ENCODE measurements at places on chromosomes 16 and 17.

DNA sequence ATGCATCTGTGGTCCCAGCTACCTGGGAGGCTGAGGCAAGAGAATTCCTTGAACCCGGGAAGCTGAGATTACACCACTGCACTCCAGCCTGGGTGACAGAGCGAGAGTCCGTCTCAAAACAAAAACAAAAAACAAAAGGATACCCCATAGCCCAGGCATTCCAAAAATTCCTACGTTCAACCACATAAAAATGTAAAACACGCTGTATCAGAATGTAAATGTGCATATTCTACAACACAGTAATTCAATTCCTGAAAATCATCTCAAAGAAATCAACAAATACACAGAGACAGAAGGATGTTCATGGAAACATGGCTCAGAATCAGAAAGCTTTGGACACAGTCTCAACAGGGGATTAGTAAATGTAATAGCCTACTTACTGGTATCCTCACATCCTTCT is 33.0 kb downstream of the COG7 start:
- DNase-seq: no peak

- DNase-seq: no peak
These were observed 390 bp downstream of the MLLT6 start for GRCh38 chr17:38705523-38705802.

- no peak for DNase-seq
These were observed 20.0 kb upstream of the SLC35G3 start for GRCh38 chr17:35214192-35214591.

DNA sequence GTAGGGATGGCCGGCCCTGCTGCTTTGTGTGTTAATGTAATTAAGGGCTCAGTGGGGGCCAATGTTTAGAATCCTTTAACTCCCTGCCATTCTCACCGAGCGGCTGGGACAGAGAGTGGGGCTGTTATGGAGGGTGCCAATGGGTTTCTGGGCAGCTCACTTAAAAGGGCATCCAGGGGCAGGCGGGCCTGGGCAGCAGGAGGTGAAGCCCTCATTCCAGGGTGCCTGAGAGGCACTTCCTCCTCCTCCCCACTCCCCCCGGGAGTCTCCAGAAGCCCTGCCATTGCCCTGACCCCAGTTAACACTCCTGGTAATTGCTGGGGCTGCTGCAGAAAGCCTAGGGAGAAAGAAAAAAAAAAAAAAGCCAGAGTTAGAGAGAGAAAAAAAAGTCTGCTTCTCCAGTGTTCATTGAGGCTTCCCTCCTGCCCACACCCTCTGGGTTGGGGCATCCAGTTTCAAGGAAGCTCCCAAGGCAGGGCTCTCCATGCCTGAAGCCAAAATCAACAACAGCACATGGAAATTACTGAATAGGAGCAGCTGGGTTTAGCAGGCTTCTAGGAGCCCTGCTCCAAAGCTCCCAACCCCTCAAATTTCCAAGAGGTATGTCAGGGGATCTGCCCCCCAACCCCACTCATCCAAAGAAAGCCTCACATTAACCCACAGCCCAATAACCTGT is 28.0 kb downstream of the CUEDC1 start:
- no peak for DNase-seq

DNA sequence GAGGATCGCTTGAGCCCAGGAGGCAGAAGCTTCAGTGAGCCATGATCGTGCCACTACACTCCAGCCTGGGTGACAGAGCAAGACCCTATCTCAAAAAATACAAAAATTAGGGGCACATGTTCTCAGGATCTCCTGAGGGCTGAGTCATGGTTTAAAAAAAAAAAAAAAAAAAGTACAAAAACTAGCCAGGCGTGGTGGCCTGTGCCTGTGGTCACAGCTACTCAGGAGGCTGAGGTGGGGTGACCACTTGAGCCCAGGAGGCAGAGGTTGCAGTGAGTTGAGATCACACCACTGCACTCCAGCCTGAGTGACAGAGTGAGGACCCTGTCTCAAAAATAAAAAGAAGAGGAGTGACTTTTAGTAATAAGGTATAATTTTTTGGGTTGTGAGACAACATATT is 16.9 kb downstream of the BLMH start:
- no peak for DNase-seq

GRCh38 chr16:27258241-27258734 is 10.3 kb downstream of the NSMCE1 start:
- no peak for DNase-seq

GRCh38 chr16:9091867-9092281 is 430 bp downstream of the HAPSTR1 start:
- DNase-seq: no peak

- DNase-seq: no peak
These were observed 141.0 kb downstream of the CBLN1 start for GRCh38 chr16:49140618-49141017.

DNA sequence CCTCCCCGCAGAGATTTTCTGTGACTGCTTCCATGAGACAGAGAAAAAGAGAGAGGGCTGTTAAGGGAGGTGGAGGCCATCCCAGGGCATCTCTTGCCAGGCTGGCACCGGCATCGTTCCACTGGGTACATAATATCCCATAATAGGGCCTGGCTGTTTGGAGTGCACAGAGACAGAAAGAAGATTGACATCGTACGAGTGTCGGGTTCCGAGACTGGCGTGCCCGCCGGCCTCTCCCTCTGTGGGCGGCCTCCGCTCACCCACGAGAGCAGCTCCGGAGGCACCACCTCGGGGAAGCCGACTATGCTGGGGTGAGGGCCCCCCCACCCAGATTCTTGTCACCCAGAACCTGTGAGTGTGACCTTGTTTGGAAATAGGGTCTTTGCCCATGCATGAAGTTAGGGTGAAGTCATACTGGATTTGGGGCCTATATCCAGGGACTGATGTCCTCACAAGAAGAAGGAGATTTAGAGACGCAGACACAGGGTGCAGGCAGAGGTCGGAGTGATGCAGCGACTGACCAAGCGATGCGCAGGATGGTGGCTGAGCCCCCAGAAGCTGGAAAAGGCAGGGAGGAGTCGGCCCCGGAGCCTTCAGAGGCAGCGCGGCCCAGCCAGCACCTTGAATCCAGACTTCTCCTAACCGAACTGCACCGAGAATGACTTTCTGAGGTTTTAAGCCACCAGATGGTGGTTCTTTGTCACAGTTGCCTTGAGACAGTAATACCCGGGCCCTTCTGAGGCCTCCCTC is 101.8 kb upstream of the CIBAR2 start:
- no peak for DNase-seq

- no peak for DNase-seq
These were observed 5.7 kb upstream of the SLC38A8 start for GRCh38 chr16:84048270-84048669.

- DNase-seq: peak; percentile 96
These were observed at the start of gene HSD3B7 for GRCh38 chr16:30984669-30985400. TSS of gene HSD3B7 (plus strand) at chr16:30985207. CDS start at chr16:30985659, 452 bp downstream.

GRCh38 chr17:42459801-42460281 is 1.2 kb downstream of the ATP6V0A1 start:
- no peak for DNase-seq

- no peak for DNase-seq
These were observed 355 bp downstream of the TLE7 start for GRCh38 chr16:71441348-71442050.

GRCh38 chr17:1108478-1108764 is 71.4 kb downstream of the ABR start:
- DNase-seq: no peak

GRCh38 chr16:4498546-4499195 is 22.5 kb downstream of the HMOX2 start:
- no peak for DNase-seq

- no peak for DNase-seq
These were observed 18.5 kb upstream of the TOB1 start for GRCh38 chr17:50884439-50885311.

GRCh38 chr17:11935734-11936406 is 61.4 kb downstream of the ZNF18 start:
- no peak for DNase-seq

GRCh38 chr16:81214745-81215166 is 23.7 kb upstream of the BCO1 start:
- DNase-seq: no peak

GRCh38 chr16:24609740-24610415 is 70.5 kb downstream of the RBBP6 start:
- no peak for DNase-seq

DNA sequence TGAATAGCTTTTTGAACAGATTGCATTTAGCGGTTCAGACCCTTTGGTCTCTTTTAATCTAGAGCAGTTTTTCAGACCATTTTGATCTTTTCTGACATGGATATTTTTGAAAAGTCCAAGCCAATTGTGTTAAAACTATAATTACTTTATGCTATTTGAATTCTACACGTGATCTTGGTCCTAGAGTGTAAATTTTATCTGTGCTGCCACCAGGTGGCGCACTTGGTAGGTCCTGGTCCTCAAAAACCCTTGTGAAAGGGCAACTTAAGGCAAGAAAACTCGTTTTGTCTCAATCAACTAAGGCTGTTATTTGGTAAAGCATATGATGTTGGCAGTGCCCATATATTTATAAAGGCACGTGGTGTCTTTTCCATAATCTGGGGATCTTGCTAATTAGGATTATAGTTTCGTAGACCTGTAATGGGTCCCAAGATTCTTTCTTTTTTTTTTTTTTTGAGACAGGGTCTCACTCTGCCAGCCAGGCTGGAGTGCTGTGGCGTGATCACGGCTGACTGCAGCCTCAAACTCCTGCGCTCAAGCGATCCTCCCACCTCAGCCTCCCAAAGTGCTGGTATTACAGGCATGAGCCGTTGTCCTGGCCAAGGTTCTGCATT is 43.9 kb upstream of the TEX2 start:
- DNase-seq: no peak

- no peak for DNase-seq
These were observed 200.3 kb upstream of the NOG start for GRCh38 chr17:56393156-56393555.

GRCh38 chr17:13822700-13823099 is 221.0 kb upstream of the HS3ST3A1 start:
- no peak for DNase-seq

DNA sequence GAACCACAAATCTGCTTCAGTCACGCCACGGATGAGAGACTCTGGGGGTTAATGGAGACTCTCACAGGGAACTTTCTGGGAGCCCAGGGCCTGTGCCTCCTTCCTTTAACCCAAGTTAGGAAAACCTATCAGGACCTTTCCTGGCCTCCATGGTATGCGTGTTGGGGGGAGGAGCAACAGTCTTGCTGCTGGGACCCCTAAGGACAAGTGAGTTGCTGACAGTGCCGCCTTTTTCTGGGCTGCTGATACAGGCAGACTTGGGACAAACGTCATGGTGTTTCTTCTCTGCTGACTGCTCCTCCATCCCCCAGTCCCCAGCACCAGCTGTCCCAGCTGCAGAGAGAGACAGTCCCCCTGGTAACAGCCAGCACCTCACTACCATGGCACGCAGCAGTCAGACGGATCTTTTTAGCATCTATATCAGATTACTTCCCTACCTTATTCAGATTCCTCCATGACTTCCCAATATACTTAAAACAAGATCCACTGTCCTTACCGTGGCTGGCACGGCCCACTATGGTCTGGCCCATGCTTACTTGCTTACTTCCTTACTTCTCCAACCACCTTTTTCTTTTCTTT is 6.5 kb downstream of the DPEP2NB start:
- DNase-seq: no peak

GRCh38 chr16:58393138-58393504 is 850 bp downstream of the GINS3 start:
- no peak for DNase-seq

DNA sequence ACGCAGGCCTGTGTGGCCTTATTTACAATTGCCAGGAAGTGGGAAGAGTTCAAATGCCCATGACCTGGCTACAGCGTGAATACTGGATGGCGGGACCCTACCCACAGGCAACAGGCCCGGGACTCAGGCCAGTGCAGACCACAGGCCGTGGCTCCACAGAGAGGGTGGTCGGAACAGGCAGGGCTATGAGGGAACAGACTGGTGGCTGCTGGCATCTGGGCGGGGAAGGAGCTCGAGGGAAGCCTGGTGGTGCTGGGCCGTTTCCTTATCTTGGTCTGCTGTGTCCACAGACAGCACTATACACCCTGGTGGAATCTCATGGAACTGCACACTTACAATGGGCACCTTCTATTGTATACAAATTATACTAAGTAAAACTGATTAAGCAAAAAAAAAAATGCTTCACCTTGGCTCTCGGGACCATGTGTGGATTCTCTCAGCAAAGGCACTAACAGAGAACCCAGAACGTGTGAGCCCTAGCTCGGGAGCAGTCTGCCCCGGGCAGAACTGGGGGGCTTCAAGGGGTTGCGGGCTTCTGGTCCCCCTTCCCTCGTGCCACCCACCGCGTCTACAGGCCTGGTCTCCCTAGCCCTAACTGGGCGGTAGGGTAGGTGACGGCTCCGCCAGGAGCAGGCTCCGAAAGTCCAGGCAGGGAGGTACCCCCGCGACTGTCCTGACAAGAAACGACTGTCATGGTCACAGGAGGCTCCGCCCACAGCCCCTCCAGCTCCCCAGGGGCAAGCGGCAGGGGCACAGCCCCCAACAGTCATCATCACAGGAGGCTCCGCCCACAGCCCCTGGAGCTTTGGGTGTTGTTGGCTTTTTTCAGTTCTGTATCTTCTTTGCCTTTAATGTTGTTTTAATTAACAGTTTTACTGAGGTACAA is 21.8 kb downstream of the CEP131 start:
- DNase-seq: no peak

- DNase-seq: no peak
These were observed 56.2 kb downstream of the PGS1 start for GRCh38 chr17:78434455-78435329.

DNA sequence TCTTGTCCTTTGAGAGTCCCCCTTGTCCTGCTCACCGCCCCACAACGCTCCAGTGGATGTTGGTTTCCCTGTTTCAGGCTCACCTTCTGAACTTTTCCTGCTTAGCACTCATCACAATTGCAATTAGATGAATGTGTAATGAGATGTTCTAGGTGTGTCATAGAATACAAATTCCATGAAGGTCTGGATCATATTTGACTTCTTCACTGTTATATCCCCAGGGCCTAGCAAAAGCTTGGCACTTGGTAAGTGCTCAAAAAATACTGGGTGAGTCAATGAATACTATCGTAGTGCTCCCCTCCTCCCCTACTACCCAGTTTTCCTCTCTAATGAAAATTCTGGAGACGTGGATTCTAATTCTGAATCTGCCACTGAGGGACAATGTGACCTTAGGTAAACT is 33.1 kb downstream of the DNAH3 start:
- no peak for DNase-seq

Data from activated CD8-positive, alpha-beta memory T cell treated with anti-CD3 and anti-CD28 coated beads for 48 hours (primary cell).